Suprapubic skin (tissue), 4 donors: ENCODE measurements at places on chromosomes 6 and 20. TPM values are rescaled to one million over a fixed set of nuclear protein-coding genes. Genes with fewer than 3 reads are reported as not detected.

Gene UNC5CL
- total RNA-seq: 0.19 TPM

Gene ZC3H12D
- 4.7 TPM for total RNA-seq

Gene MEP1A
- total RNA-seq: 0.34 TPM

Gene C6orf132
- total RNA-seq: 112 TPM

Gene BPIFB2
- total RNA-seq: not detected

GRCh38 chr6:111745186-111745585 lies 128.1 kb downstream of the FYN start:
- DNase-seq: no peak

DNA sequence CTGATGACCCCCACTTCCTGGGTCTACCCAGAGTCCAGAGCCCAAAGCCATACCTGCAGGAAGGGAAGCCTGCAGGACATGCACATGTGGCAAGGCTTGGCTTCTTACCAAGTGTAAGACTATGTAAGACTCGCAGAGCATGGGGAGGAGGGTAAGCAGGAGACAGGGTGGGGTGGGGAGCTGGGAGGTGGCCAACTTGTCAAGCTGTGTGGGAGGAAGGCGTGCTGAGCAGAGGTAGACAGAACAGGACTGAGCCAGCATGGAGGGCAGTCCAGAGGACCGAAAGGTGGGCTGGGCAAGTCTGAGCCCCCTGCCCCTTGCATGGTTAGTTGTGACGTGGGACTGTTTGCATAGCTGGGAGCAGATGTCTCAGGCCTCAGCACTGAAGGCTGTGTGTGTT lies 53.4 kb upstream of the RNF24 start:
- DNase-seq: no peak

GRCh38 chr6:155004017-155004416 lies 8.9 kb downstream of the TIAM2 start:
- DNase-seq: no peak
